ENCODE measurements at places on chromosomes 5 and 9.

DNA sequence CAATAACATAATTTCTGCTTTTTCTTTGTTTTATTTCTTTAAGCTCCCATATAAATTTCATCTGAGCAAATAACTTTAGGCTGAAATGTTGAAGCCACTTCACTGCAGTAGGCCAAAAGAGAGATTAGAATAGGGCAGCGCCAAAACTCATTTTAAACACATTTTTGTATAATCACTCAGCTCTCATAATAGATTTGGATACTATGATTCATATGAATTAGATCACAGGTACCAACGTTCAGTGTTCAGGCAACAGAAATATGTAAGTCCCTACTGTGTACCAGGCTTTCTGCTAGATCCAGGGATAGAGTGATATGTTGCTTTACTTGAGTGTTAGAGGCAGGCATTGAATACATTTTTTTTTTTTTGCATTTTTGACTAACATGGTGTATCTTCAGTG is 370.5 kb downstream of the PTPRD start:
- DNase-seq, result no peak

- peak; percentile 44 for DNase-seq
Measured at GRCh38 chr9:37036776-37037502, 2.9 kb upstream of the PAX5 start.

GRCh38 chr5:143657647-143658285 is 154.2 kb upstream of the HMHB1 start:
- DNase-seq, result no peak

- no peak for DNase-seq
Measured at GRCh38 chr5:118952992-118953651, 35.2 kb downstream of the DTWD2 start.

GRCh38 chr9:132372177-132373095 is 17.6 kb upstream of the SETX start:
- no peak for DNase-seq

DNA sequence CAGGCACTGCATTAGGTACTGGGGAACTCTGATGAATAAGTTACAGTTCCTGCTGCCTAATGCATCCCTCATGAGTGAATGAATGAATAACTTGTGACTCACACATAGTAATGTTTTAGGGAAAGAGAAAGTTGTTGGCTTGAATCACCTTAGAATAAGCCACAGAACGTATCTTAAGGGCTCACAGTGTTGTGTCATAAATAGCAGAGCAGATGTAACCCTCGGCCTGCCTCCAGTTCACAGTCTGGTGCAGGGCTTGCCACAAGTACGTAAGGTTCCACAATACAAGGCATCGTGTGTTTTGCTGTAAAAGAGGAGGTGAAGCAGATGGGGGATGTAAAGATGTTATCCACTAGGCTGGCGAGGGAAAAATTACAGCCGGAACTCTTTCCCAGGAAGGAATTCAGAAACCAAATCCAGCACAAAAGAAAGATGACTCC is 218.7 kb downstream of the TRPM3 start:
- DNase-seq, result no peak

DNA sequence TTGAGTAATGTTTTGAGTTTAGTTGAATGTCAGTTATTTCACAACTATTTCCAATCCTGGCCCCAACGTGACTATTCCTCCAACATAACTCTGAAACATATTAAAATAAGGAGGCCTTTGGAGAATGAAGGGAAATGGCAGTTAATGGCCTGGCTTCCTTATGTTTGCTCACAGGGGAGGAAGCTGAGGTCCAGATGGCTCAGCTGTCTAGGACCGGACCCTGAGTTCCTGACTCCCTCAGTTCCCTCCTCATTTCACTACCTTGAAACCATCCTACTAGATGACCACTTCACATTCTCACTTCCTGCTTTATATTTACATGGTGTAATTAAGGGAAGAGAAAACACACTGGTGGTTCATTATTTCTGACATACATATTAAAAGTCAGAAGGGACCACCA is 6.6 kb downstream of the OTULINL start:
- no peak for DNase-seq

DNA sequence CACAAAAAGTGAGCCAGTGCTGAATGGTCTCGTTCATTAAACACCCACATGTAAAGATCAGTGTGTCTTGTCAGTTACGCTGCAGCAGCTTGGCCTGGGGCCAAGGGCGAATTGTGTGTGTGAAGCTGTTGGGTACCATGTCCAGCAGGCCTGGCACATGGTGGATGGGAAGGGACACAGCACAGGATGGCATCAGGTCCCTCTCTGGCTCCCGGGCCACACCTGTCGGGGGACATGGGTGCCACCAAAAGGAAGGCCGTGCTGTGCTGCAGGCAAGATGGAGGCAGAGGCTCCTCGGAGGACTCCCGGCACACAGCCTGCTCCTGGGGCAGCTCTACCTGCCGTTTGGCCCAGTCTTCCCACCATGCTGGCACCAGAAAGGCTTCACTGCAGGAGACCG is 32.0 kb downstream of the NKD2 start:
- no peak for DNase-seq

GRCh38 chr9:133890583-133890982 is 101.5 kb downstream of the VAV2 start:
- DNase-seq, result no peak

DNA sequence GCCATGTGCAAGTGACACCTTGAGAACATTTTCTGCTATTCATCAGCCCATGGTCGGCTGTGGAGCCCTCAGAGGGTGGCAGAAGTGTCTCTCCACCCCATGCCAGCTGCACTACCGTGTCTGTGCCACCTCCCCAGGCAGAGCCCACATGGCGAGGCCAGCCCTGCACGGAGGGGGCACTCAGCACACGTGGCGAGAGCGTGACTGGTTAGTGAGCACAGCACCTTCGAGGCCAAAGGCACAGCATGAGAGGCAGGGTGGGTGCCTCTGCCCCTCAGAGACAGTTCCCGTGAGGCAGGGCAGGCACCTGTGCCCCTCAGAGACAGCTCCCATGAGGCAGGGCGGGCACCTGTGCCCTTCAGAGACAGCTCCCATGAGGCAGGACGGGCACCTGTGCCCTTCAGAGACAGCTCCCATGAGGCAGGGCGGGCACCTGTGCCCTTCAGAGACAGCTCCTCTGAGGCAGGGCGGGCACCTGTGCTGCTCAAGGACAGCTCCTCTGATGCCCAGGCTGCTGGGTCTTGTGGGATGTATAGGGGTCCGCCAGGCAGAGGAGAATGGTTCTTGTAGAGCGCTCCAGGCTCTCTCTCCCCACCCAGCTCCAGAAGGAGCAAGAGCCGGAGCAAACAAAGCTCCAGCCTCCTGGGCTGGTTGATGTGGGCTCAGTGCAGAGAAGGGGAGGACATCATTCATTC is 179.8 kb upstream of the PPP1R26 start:
- no peak for DNase-seq

- no peak for DNase-seq
Measured at GRCh38 chr5:156528673-156529072, 201.7 kb downstream of the SGCD start.

DNA sequence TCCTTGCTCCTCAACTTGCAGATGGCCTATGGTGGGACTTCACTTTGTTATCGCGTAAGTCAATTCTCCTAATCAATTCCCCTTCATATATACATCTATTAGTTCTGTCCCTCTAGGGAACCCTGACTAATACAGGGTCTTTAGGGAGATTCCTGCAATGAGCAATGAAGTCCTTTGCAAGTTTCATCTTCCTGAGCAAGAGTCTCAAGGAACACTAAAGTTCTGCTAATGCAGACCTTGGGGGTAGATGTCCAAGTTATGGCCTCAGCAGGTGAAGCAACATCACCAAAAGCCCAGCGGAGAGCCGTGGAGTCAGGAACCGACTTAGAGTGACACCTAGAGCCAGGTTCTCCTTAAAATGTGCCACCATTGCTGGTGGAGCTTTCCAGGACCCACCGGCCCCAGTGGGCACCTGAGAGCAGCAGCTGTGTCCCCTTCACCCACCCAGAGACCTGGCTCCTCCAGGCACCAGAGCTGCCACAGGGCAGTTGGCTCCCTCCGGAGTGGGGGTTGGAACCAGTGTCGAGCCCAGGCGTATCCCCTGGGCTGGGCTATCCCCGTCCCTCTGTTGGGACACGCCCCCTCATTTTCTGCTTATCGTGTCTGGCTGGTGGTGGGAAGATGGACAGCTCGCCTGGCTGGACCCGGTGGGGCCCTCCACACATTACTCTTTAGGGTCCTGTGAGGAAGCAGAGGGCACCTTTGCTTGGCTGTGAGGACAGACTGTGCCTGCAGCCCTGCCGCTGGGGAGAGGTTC is 10.9 kb upstream of the FCN1 start:
- DNase-seq, result no peak

DNA sequence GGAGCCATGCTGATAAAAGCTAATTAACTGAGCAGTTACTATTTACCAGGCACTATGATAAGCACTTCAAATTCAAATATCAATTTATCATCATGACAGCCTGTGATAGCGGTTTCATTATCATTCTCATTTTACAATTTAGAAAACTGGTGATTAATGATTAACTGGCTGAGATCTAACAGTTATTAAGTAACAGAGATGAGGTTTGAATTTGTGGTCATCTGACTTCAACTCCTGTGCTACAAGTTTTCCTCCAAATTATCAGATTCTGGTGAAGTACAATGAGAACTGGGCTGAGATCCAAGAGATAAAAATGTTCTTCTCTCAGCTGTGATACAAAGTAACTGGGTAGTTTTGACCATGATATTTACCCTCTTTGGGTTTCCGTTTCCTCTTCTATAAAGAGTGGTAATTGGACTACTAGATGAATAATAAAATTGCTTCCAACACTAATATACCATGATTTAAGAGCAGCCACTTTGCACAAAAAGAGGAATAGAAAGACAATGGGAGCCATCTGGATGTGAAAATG is 74.5 kb upstream of the CCNG1 start:
- DNase-seq, result no peak

DNA sequence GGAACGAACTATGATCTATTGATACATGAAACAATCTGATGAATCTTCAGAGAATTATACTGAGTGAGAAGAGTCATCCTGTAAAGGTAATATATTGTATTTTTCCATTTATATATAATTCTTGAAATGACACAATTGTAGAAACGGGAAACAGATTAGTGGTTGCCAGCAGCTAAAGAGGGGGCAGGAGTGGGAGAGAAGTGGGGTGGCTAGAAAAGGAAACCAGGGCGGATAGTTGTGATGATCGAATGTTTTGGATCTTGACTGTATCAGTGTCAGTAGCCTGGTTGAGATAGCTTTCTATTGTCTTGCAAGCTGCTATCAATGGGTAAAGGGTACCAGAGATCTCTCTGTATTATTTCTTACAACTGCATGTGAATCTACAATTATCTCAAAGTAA is 17.7 kb upstream of the RAPGEF1 start:
- no peak for DNase-seq
